ENCODE measurements at places on chromosomes 2 and 18. TPM values are rescaled to one million over a fixed set of nuclear protein-coding genes. Genes with fewer than 3 reads are reported as not detected.
A peak's percentile ranks its signal among the peaks of the same experiment; 100 is the strongest.

DNA sequence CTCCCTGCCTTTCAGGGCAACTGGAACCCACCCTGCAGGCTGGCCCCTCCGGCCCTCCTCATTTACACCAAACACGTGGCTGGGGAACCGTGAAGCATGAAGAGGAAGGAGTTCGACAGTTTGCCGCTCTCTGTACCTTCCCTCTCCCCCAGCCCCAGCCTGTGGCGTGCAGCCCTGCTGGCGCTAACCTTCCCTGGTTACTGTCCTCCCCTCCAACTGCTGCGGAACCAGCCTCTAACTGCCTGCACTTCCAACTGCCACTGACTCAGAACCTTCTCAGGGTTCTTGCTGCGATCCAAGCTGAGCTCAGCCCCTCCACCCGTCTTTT, 19.2 kb upstream of the GNAL start:
- DNase-seq = no peak
- H3K4me3 ChIP-seq = no peak overlapping the region
- H3K27ac ChIP-seq = no peak overlapping the region
- no peaks in the 10 kb centered on the region for H3K36me3 ChIP-seq
- H3K27me3 ChIP-seq = peaks cover 2% of the 10 kb centered on the region

The TBR1 gene
- total RNA-seq = not detected

- H3K36me3 ChIP-seq = no peaks in the 10 kb centered on the region
- no peak overlapping the region for H3K27ac ChIP-seq
- H3K4me1 ChIP-seq = peaks cover 4% of the 10 kb centered on the region
- H3K27me3 ChIP-seq = peaks cover 22% of the 10 kb centered on the region
- no peak for DNase-seq
- H3K4me3 ChIP-seq = no peak overlapping the region
Measured at GRCh38 chr2:196431957-196432356, 207.6 kb upstream of the CCDC150 start.

DNA sequence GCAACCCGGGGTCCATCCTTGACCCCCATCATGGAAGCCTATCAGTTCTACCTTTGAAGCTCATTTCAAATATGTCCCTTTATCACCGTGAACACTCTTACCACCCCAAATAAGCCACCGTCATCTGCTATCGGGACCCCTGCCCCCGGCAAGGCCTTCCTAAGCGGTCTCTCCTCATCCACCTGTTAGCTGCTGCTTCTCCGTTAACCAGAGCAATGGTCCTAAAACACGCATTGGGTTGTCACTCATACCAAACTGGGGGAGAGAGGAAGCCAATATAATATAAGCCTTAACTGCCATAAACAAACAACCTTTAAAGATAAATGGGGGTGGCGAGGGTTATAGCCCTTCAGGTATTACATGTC, 680 bp downstream of the ASNSD1 start:
- peaks cover 36% of the 10 kb centered on the region for H3K4me1 ChIP-seq
- DNase-seq = no peak
- no peak overlapping the region for H3K4me3 ChIP-seq
- no peaks in the 10 kb centered on the region for H3K27me3 ChIP-seq

- peak overlapping the region; percentile 53 for H3K4me3 ChIP-seq
- H3K27ac ChIP-seq = peak overlapping the region; percentile 93
- no peaks in the 10 kb centered on the region for H3K36me3 ChIP-seq
- peaks cover 77% of the 10 kb centered on the region for H3K4me1 ChIP-seq
- no peaks in the 10 kb centered on the region for H3K27me3 ChIP-seq
- DNase-seq = peak; percentile 58
Measured at GRCh38 chr18:13376841-13377351, 158.3 kb downstream of the LDLRAD4 start.

The CYTIP gene
- 206 TPM for total RNA-seq

DNA sequence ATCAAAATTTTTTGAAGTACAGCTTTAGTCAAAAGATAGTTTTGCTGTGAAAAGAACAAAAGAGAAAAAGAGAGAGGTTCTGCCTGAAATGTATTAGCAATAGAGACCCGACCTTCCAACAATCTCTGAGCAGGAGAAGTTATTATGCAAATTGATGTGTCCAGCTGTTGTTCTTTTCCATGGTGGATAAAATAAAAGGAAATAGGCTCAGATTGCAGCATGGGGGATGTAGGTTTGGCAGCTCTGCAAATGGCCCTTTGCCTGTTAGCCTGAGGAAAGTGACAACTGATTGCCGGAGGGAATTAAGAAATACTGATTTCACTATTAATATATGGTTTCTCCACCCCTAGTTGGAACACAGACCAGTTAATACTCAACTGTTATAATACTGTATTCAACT, 1283.2 kb upstream of the NXPH2 start:
- H3K27ac ChIP-seq = no peak overlapping the region
- H3K4me3 ChIP-seq = no peak overlapping the region
- no peaks in the 10 kb centered on the region for H3K36me3 ChIP-seq
- no peaks in the 10 kb centered on the region for H3K27me3 ChIP-seq
- no peaks in the 10 kb centered on the region for H3K4me1 ChIP-seq

DNA sequence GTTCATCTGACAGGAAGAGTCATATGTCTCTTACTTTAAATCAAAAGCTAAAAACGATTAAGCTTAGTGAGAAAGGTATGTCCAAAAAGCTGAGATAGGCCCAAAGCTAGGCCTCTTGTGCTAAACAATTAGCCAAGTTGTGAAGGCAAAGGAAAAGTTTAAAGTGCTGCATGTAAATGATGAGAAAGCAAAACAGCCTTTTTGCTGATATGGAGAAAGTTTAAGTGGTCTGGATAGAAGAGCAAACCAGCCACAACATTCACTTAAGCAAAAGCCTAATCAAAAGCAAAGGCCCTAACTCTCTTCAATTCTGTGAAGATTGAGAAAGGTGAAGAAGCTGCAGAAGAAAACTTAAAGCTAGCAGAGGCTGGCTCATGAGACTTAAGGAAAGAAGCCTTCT, 511.3 kb upstream of the FAM98A start:
- H3K36me3 ChIP-seq = no peaks in the 10 kb centered on the region
- H3K4me1 ChIP-seq = no peaks in the 10 kb centered on the region
- DNase-seq = no peak
- H3K27me3 ChIP-seq = no peaks in the 10 kb centered on the region
- H3K4me3 ChIP-seq = no peak overlapping the region

DNA sequence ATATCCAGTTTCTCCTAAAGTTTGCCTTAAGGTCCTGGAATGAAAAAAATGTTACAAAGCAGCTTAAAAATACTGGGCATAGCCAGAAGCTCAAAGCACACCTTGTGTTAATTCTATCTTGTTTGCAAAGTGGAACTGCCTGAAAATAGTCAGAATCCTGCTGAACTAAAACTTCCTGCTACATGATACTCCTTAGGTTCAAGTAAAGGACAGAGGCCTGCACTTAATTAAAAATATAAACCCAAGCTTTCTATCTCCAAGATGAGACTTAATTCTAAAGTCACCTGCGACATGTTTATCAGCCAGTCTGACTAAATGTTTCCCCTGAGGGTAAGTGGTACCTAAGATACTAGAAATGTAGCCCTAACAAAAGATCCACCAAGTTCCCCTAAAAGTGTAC, 103.4 kb downstream of the CHST9 start:
- no peaks in the 10 kb centered on the region for H3K36me3 ChIP-seq
- no peak overlapping the region for H3K27ac ChIP-seq
- H3K4me3 ChIP-seq = no peak overlapping the region
- H3K27me3 ChIP-seq = no peaks in the 10 kb centered on the region

The NR4A2 gene
- total RNA-seq = 22.1 TPM

The MYCN gene
- not detected for total RNA-seq
